ENCODE measurements at places on chromosomes 11 and 22.

DNA sequence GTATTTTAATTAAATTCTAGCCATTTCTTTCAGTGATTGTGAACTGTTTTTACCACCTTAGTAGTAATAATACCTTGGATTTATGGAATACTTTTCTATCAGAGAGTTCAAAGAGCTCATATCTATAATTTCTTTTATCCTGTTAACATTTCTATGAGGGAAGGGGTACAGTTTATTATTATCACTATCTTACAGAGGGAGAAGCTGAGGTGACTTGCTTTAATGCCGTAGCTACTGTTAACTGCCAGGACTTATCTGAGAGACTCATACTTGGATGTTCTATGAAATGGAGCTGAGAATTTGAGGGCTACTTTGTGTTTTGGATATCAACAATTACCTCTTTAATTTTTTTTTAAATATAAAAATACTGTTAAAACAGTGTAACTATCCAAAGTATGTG lies 3.3 kb downstream of the REXO2 start:
- no peak for DNase-seq

DNA sequence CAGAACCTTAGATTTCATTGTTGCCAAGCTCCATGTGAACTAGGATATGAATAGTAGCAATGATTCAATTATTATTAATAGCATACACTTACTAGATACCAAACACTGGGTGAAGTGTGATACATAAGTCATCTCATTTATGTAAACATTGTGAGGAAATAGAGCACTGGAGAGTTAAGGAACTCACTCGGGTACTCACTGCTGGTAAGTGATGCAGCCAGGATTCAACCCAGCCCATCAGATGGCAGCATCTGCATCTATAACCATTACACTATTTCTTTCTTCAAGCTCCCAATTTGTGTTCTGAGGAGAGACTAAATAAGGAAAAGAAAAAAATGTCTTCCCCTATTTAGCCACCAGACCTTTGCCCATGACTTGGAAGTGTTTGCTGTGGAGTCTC lies 10.2 kb upstream of the ALG8 start:
- DNase-seq: peak; percentile 60

DNA sequence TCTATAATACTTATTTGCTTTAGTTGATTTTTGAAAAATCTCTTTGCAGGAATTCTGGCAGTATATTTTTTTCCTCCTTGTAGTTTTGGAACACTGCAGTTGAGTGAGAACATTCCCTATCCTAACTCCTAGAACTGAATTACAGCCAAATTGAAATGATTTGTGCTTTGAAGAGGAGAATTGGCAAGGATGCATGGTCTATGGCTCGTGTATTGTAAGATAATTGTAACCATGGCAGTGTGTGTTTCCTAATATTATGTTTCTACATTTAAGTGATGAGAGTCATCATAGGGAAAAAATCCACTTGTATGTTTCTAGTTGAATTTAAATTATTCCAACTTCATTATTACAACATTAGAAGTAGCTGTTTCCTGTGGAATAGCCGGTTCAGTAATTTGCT lies 80.9 kb upstream of the MYO18B start:
- no peak for DNase-seq

DNA sequence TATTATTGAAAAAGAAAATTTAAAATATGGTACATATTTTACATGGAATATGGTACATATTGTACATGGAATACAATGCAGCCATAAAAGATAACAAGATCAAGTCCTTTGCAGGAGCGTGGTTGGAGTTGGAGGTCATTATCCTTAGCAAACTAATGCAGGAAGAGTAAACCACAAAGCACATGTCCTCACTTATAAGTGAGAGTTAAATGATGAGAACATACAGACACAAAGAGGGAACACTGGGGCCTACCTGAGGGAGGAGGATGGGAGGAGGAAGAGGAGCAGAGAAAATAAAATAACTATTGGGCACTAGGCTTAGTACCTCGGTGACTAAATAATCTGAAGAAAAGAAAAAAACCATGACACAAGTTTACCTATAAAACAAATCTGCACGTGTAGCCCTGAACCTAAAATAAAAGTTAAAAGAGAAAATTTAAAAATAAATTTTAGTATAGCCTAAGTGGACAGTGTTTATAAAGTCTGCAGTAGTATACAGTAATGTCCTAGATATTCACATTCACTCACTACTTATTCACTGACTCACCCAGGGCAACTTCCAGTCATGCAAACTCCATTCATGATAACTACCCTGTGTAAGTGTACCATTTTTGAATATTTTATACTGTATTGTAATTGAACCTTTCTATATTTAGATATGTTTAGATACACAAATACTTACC lies 204.4 kb downstream of the FAM76B start:
- no peak for DNase-seq

- no peak for DNase-seq
These were observed 23.3 kb upstream of the PPFIA1 start for GRCh38 chr11:70247042-70247709.

GRCh38 chr11:8545698-8546366 lies 48.2 kb downstream of the STK33 start:
- no peak for DNase-seq

GRCh38 chr11:65637794-65638419 lies at the start of gene SIPA1:
Gene SIPA1, plus strand, starts transcription at chr11:65638101. Its CDS starts 2,821 bp downstream, at chr11:65640922.
- peak; percentile 83 for DNase-seq

- no peak for DNase-seq
These were observed 111.0 kb downstream of the CHST1 start for GRCh38 chr11:45554230-45554967.

GRCh38 chr11:65208785-65209710 lies 27.3 kb downstream of the CAPN1 start:
- DNase-seq: no peak

GRCh38 chr11:115464269-115464668 lies 39.9 kb downstream of the CADM1 start:
- DNase-seq: no peak

DNA sequence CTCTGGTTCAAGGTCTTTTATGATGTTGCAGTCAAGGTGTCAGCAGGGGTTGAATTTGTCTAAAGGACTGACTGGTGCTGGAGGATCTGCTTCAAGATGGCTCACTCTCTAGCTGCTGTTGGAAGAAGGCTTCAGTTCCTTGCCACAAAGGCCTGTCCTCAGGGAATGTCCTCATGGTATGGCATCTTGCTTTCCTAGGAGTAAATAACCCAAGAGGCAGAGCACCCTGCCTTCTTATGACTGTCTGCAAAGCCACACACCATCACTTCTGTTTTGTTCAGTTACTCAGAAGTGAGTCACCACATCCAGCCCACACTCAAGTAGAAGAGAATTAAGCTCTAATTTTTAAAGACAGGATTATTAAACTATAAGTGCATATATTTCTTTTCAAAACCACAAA lies 45.2 kb downstream of the PLAAT5 start:
- no peak for DNase-seq

DNA sequence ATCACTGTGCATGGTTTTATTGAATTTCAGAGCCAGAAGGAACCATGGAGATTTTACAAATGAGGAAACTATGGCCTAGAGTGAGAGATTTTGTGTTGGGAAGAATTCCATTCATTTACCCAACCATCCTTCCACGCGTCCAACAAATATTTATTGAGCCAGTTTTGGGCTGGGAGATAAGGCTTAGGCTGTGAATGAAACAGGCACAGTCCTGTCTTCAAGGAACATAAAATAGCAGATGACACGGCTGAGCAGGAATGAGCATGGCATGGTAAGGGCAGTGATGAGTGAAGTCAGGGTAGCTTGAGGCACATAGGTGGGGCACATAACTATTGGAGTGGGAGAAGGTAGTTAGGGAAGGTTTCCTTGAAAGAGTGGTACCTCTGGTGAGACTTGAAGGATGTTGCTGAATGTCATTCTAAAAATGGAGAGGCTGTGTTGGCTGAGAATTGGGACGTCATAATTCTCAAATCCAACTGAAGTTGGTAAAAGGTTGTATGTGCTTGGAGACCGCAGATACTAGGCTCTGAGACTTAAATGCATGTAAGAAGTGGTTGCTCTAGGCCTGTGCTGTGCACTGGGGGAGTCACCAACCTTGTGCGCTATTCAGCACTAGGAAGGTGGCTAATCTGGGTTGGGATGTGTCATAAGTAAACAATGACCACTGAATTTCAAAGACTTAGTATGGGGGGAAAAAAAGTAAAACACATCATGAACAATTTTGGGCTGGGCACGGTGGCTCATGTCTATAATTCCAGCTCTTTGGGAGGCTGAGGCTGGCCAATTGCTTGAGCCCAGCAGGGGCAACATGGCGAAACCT lies 51.9 kb downstream of the TEAD1 start:
- DNase-seq: no peak

- DNase-seq: no peak
These were observed 1.0 kb downstream of the PRSS23 start for GRCh38 chr11:86801364-86801763.

- DNase-seq: no peak
These were observed 773.6 kb upstream of the TENM4 start for GRCh38 chr11:80214413-80214812.

DNA sequence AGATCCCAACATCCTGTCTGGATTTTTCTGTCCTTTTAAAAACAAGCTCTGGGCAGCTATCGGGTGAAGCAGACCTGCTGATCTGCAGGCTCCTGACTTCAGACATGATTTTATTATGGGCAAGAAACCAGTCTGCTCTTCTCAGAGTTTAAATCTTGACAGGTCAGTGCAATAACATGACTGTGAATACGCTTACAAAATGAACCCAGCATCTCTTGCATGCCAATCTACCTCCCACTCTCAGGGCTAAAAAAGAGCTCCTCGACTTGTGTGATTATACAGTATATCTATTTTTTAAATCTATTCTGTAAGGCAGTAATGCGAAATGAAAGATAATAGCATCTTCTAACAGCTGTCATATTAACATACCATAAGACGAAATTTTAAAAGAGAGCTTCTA lies 18.7 kb upstream of the ASPHD2 start:
- no peak for DNase-seq

DNA sequence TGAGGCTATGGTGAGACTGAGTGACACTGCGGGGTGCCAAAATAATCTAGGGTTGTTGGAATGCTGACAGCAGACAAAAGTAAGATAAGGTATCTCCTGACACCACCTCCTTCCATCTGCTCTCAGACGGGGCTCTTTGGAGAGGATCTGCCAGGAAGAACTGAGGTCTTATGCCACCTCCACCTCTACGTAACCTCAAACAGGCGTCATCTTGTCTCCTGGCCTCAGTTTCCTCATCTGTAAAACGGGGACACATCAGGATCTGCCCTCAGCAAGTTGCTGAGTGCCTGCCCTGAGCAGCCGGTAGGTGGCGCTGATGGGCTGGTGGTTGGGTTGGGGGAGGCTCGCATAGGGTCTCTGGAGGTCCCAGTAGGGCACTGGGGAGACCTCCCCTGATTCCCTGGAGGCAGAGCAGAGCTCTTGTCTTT lies 1.7 kb upstream of the MYEOV start:
- no peak for DNase-seq

GRCh38 chr11:12784987-12785386 lies 110.8 kb downstream of the TEAD1 start:
- DNase-seq: no peak

GRCh38 chr11:126416542-126417090 lies 61.1 kb downstream of the ST3GAL4 start:
- DNase-seq: peak; percentile 88

GRCh38 chr22:24094966-24095365 lies 83.9 kb downstream of the CABIN1 start:
- no peak for DNase-seq

GRCh38 chr11:61766353-61766841 lies 14.0 kb downstream of the MYRF start:
- DNase-seq: no peak

GRCh38 chr11:89405629-89406028 lies 85.5 kb downstream of the NOX4 start:
- no peak for DNase-seq

DNA sequence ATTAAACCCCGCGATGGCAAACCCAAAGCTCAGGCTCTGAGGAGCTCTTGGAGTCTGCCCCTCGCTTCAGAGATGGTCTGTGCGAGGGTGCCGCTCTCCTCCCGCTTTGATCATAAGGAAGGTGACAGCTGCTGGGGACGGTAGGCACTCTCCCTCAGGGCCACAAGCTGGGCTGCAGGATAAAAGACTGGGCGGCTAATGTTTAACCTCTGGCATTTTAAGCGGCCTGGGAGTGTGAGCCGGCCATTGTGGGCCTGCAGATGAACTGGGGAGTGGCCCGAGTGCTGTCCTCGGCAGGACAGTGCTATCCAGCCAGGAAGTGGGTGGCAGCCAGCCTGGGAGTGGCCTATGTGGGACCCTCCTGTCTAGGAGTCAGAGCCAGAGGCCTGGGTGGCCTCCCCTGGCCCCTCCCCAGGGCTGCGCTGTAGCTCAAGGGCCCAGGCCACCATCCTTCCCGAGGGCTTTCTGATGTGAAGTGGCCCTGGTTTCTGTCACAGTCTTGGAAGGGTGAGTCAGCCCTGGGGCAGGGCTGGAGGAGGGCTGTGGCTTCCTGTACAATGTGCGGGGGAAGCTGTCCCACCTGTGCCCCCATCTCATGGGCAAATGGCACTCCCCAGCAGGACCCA lies 58.7 kb upstream of the PRODH start:
- DNase-seq: no peak

DNA sequence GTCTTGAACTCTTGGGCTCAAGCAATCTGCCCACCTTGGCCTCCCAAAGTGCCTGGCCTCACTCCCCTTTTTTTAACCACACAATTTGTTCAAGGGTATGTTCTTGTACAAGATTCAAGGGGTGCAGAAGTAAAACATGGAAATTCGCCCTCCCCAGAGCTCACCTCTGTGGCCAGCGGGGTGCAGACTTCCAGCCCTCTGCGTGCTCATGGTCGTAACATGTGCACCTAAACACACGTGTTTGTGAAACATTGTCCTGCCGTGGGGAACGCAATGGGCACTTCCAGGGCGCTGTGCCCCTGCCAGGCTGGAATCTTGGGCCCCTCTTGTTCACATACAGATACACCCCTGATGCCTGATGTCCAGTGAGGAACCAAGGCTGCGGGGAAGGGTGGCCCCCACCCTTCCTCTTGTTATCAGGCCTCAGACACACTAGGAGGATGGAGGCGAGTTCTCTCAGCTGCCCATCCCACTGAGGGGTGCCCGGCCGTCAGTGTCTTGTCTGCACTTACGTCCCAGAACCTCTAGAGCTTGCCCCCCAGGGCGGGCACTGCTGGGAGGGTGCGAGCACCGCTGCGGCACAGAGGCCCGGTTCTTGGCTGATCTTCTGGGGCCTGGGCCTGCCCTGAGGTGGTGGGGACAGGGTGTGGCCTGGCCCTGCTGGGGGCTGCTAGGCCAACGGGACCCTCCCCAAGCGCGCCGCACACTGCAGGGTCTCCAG lies 4.1 kb upstream of the EPS8L2 start:
- no peak for DNase-seq

GRCh38 chr11:422249-422656 lies 7.5 kb upstream of the SIGIRR start:
- DNase-seq: no peak

GRCh38 chr11:60363542-60364470 lies 14.5 kb upstream of the MS4A7 start:
- no peak for DNase-seq

DNA sequence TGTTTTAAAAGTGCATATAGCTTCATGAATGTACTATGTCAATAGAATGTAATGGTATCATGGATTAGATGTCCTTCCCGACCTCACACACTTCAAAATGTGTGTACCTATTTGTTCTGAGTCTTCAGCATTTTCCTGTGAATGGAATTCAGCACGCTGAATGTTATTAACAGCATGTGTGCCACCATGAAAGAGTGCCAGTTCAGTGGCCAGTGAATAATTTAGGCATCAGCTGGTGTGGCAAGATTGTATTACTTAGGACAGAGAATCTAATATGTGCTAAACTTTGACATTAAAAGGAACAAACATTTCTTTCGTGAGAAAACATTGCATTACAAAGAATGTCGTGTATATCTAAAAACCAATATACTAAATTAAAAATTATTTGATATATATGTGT lies 46.4 kb downstream of the HIPK3 start:
- DNase-seq: no peak

GRCh38 chr11:93850594-93851018 lies at the start of gene VSTM5:
Gene VSTM5, minus strand, starts transcription at chr11:93850618. Its CDS starts 116 bp downstream, at chr11:93850502.
- no peak for DNase-seq
